Neuronal stem cell (in vitro differentiated cells): ENCODE measurements at places on chromosomes 13 and 19.

DNA sequence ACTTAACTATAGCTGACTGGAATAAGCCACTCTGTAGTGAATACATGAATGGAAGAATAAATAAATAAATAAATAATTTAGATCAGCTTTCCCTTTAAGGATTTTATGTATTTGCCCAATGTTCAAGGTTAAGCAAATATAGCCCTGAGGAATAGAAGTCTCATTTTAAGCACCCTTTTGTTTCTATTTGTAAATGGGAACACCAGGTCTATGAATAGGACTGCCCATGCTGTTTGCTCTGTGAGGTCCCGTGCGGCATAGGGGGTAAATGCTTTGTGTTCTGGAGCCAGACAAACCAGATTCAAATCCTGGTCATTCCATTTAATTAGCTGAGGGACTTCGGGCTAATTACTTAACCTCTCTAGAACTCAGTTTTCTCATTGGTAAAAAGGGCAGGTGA, 29.3 kb downstream of the CBY2 start:
- no peaks in the 10 kb centered on the region for H3K4me1 ChIP-seq
- H3K36me3 ChIP-seq = no peaks in the 10 kb centered on the region
- no peaks in the 10 kb centered on the region for H3K27me3 ChIP-seq
- H3K4me3 ChIP-seq = no peak overlapping the region

- no peaks in the 10 kb centered on the region for H3K36me3 ChIP-seq
- DNase-seq = no peak
- peaks cover 23% of the 10 kb centered on the region for H3K4me1 ChIP-seq
- no peak overlapping the region for H3K27ac ChIP-seq
- no peak overlapping the region for H3K4me3 ChIP-seq
Observed at GRCh38 chr19:10295305-10295846, 5.6 kb downstream of the ICAM5 start.

GRCh38 chr19:20235156-20235555, 68.1 kb downstream of the ZNF486 start:
- H3K4me1 ChIP-seq = peaks cover 6% of the 10 kb centered on the region
- H3K36me3 ChIP-seq = peaks cover 26% of the 10 kb centered on the region
- no peak overlapping the region for H3K4me3 ChIP-seq
- H3K27me3 ChIP-seq = no peaks in the 10 kb centered on the region
- DNase-seq = no peak
- no peak overlapping the region for H3K27ac ChIP-seq

- DNase-seq = no peak
- H3K36me3 ChIP-seq = no peaks in the 10 kb centered on the region
- no peak overlapping the region for H3K27ac ChIP-seq
- no peak overlapping the region for H3K4me3 ChIP-seq
- no peaks in the 10 kb centered on the region for H3K4me1 ChIP-seq
- no peaks in the 10 kb centered on the region for H3K27me3 ChIP-seq
Observed at GRCh38 chr13:43036351-43037250, 13.2 kb downstream of the DNAJC15 start.

DNA sequence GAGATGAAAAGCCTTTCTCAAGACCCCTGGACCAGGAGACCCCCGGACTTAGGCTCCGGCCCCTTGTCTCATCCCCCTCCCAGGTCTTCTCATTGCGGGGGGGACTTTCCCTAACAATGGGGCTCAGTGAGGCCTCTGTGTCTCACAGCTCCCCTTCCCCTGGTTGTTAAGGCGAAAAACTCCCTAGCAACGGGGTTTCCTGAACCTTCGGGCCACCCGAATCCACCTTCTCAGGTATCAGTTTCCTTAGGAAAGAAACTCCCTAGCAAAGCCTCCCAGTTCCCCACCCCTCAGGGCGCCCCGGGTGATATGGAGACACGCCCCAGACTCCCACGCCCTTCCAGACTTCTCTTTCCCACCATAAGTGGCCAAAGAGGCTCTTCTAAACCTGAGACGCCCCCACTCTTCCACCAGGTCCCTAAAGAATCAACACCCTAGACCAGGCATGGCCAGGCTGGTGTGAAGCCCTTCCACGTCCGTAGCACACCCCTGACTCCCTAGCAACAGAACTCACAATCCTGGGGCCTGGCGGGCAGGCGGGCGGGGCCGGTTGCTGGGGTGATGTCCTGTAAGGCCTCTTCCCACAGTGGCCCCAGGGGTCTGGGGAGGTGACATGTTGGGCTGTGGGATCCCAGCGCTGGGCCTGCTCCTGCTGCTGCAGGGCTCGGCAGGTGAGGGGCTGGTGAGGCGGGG, at the start of gene TMEM190:
TMEM190 (plus strand) TSS at position 586 of the 693 bp plus-strand sequence; CDS start at position 614, 28 bp downstream.
- H3K4me3 ChIP-seq = peak within 1 kb of the TSS; percentile 50
- H3K27me3 ChIP-seq = peaks cover 22% of the 10 kb centered on the region
- no peak for DNase-seq
- H3K36me3 ChIP-seq = no peaks in the 10 kb centered on the region
- no peak within 1 kb of the TSS for H3K27ac ChIP-seq
- peaks cover 36% of the 10 kb centered on the region for H3K4me1 ChIP-seq

GRCh38 chr19:9306443-9306842, 3.2 kb downstream of the ZNF699 start:
- H3K36me3 ChIP-seq = peaks cover 36% of the 10 kb centered on the region
- no peak overlapping the region for H3K27ac ChIP-seq
- no peaks in the 10 kb centered on the region for H3K27me3 ChIP-seq
- no peak overlapping the region for H3K4me3 ChIP-seq
- H3K4me1 ChIP-seq = no peaks in the 10 kb centered on the region
- no peak for DNase-seq

DNA sequence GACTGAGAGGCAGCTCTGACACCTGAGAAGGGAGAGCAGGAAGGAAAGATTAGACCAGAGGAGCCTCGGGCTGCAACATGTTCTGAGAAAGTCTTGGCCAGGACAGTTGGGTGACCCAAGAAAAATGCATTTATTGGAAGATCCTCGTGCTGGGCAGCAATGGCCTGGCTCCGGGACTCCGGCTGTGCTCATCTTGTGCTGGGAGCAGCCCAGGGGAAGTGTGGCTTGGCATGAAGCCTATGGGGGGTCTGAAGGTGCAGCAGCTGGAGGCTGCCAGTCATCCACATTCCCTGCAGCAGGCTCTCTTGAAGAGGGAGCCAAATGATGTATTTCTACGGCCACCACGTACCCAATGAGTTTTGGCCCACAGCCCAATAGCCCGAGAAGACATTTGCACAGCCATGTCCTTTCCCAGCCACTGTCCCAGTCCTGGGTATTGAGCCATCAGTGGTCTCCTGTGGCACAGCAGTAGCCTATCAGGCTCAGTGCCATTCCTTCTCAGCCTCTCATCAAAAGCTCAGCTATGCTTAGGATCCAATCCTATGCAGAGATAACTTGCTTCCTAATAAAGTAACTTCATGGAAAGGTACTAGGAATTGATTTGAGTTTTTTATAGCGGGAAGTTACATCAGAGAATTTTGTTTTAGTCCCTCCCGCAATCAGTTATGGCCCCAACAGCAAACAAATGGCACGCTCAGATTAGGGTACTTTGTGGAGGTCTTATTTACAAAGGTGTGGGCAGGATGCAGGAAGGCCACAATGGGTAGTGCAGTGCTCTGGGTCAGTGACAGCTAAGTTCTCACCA, 76.0 kb upstream of the MEDAG start:
- no peak overlapping the region for H3K4me3 ChIP-seq
- H3K36me3 ChIP-seq = no peaks in the 10 kb centered on the region
- H3K27ac ChIP-seq = no peak overlapping the region

DNA sequence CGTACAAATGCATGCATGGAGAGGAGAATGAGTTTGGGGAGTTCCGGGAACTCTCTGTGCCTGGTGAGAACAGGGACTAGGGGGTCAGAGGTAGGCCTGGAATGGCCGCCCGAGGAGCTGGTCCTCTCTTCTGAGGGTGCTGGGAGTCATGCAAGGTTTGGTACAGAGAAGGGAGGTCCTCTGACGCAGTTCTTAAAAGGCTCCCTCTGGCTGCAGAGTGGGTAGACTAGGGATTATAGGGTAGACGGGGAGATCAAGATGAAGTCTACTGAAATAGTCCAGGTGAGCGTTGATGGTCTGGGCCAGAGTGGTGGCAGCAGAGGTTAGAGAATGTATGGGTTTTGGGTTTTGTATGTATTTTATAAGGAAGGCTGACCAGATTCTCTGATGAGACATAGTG, 796 bp downstream of the ZNF304 start:
- H3K4me1 ChIP-seq = peaks cover 5% of the 10 kb centered on the region
- H3K36me3 ChIP-seq = peaks cover 45% of the 10 kb centered on the region
- H3K27ac ChIP-seq = no peak overlapping the region
- no peak for DNase-seq
- H3K4me3 ChIP-seq = peak overlapping the region; percentile 93

DNA sequence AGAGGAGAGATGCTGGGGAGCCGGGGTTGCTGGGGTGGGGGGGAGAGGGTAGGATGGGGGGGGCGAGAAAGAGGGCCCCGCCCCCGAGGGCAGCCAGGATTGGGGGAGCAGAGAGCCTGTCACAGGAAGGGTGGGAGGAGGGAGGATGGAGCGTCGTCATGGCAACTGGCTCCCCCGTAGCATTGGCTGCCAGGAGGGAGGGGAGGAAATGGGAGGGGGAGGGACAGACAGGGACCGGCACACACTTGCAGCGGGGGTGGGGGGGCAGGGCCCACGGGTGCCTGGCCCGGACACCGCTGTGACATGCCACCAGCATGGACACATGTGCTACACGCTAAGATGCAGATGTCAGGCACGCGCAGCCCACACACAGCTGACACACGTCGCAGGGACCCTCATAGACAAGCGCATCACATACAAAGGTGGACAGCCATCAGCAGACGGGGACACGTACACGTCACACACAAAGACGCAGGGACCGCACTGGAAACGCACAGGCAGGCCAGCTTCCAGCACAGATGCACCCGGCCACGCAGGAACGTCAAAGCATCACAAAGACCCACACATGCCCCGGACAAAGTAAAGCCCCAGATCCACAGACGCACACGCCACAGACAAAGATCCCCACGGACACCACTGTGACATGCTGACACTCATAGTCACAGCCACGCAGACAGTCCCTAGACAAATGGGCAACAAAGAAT, at the start of gene LMTK3:
LMTK3 (minus strand) TSS at position 36 of the 704 bp plus-strand sequence. CDS start 259 bp downstream, outside the sequence.
- peaks cover 4% of the 10 kb centered on the region for H3K4me1 ChIP-seq
- peak within 1 kb of the TSS; percentile 26 for H3K4me3 ChIP-seq
- no peaks in the 10 kb centered on the region for H3K36me3 ChIP-seq
- H3K27me3 ChIP-seq = peaks cover 15% of the 10 kb centered on the region

DNA sequence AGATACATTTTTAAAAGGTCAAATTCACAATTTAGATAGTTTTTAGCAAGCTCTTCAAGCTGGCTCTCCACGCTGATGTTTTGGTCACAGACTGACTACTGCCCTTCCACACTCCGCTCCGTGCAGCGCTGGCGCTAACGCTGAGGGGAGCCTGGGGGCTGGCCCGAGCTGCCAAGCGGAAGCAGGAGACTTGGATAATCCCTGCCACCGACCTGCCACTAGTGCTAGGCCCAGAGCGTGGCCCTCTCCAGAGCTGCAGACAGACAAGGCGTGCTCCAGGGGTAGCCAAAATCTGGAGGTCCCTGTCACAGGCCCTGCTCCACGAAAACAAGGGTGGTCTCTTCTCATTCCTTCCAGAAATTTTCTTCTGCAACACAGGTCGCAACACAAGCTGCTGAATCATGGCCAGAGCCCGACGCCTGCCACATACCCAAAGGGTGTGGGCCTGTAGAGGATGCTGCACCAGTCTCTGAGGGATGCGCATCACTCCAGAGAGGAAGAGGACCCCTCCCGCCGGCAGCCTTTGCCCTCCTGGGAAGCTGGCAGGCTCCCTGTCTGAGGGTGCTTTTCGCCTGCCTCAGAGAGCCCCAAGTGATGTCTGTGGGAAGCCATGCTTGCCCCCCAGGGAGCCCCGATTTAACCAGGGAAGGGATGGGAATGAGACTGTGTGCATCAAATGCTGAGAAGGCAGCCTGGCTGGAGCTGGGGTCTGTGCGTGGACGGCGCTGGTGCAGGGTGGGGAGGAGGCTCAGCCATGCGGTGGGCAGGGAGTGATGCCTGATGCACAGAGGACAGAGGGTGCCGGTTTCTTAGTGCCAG, 21.6 kb downstream of the CAPS start:
- H3K27me3 ChIP-seq = no peaks in the 10 kb centered on the region
- H3K4me1 ChIP-seq = no peaks in the 10 kb centered on the region
- H3K27ac ChIP-seq = no peak overlapping the region
- no peak overlapping the region for H3K4me3 ChIP-seq

- H3K4me1 ChIP-seq = no peaks in the 10 kb centered on the region
- H3K4me3 ChIP-seq = no peak overlapping the region
- H3K36me3 ChIP-seq = no peaks in the 10 kb centered on the region
- H3K27me3 ChIP-seq = no peaks in the 10 kb centered on the region
Observed at GRCh38 chr13:95221971-95222732, 79.1 kb downstream of the ABCC4 start.

GRCh38 chr19:29904017-29904416, 38.0 kb upstream of the URI1 start:
- H3K27ac ChIP-seq = no peak overlapping the region
- no peak overlapping the region for H3K4me3 ChIP-seq

GRCh38 chr19:4639531-4640246, 373 bp downstream of the TNFAIP8L1 start:
- no peaks in the 10 kb centered on the region for H3K27me3 ChIP-seq
- no peak for DNase-seq
- no peak overlapping the region for H3K27ac ChIP-seq
- no peaks in the 10 kb centered on the region for H3K36me3 ChIP-seq
- peaks cover 6% of the 10 kb centered on the region for H3K4me1 ChIP-seq

GRCh38 chr13:69935043-69935442, 172.6 kb upstream of the ATXN8OS start:
- no peak overlapping the region for H3K4me3 ChIP-seq
- no peak overlapping the region for H3K27ac ChIP-seq
- H3K36me3 ChIP-seq = no peaks in the 10 kb centered on the region
- no peaks in the 10 kb centered on the region for H3K4me1 ChIP-seq

GRCh38 chr13:30290812-30291436, 16.4 kb downstream of the KATNAL1 start:
- no peak overlapping the region for H3K4me3 ChIP-seq
- no peaks in the 10 kb centered on the region for H3K4me1 ChIP-seq
- H3K36me3 ChIP-seq = peaks cover 2% of the 10 kb centered on the region
- H3K27me3 ChIP-seq = no peaks in the 10 kb centered on the region

DNA sequence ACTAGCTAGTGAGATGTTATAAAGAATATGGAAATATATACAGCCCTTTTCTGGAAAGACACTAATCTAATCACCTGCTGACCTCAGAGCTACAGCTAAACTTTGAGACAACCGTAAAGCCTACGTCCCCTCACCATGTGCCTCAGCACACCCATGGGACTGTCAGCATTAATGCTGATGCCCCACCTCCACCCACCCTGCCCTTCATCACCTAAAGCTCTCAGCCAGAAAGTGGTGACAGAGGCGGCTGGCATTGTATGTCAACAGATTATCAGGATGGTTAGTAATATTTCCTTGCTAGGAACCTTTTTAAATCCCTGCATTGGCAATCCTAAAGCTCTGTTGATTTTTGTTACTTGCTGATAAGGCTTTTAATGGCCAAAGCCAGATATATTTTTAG, 1177.9 kb downstream of the DIAPH3 start:
- no peaks in the 10 kb centered on the region for H3K36me3 ChIP-seq
- no peak overlapping the region for H3K4me3 ChIP-seq
- no peak for DNase-seq

- H3K27me3 ChIP-seq = no peaks in the 10 kb centered on the region
- H3K4me1 ChIP-seq = peaks cover 2% of the 10 kb centered on the region
- no peaks in the 10 kb centered on the region for H3K36me3 ChIP-seq
- no peak for DNase-seq
Observed at GRCh38 chr13:45310341-45311131, 30.4 kb downstream of the TPT1 start.

GRCh38 chr19:6275170-6275744, 4.5 kb downstream of the MLLT1 start:
- no peaks in the 10 kb centered on the region for H3K27me3 ChIP-seq
- DNase-seq = no peak
- H3K27ac ChIP-seq = no peak overlapping the region

GRCh38 chr13:98874029-98874397, 103.9 kb downstream of the DOCK9 start:
- DNase-seq = no peak
- no peaks in the 10 kb centered on the region for H3K27me3 ChIP-seq
- no peaks in the 10 kb centered on the region for H3K4me1 ChIP-seq
- no peak overlapping the region for H3K4me3 ChIP-seq
